ENCODE measurements at places on chromosomes 6 and 20. TPM values are rescaled to one million over a fixed set of nuclear protein-coding genes. Genes with fewer than 3 reads are reported as not detected.

The GRM1 gene
- polyA plus RNA-seq = 0.82 TPM

The PTPRT gene
- not detected for polyA plus RNA-seq

The C6orf141 gene
- polyA plus RNA-seq = not detected

The STK4 gene
- 4.3 TPM for polyA plus RNA-seq

The ZNF341 gene
- polyA plus RNA-seq = 1.5 TPM

The FAM217A gene
- 0.56 TPM for polyA plus RNA-seq

The SAPCD1 gene
- polyA plus RNA-seq = 6.8 TPM

The COL9A3 gene
- polyA plus RNA-seq = 2.3 TPM

The SNAP25 gene
- 1.4 TPM for polyA plus RNA-seq

The SOX18 gene
- 36.5 TPM for polyA plus RNA-seq

The HLA-DMB gene
- polyA plus RNA-seq = 45.5 TPM

The NPEPL1 gene
- polyA plus RNA-seq = 39.7 TPM

GRCh38 chr6:159008656-159009288, 8.8 kb upstream of the RSPH3 start:
- no peaks in the 10 kb centered on the region for H3K4me1 ChIP-seq
- no peak overlapping the region for H3K27ac ChIP-seq
- no peaks in the 10 kb centered on the region for H3K27me3 ChIP-seq
- H3K36me3 ChIP-seq = no peaks in the 10 kb centered on the region
- H3K4me3 ChIP-seq = no peak overlapping the region

DNA sequence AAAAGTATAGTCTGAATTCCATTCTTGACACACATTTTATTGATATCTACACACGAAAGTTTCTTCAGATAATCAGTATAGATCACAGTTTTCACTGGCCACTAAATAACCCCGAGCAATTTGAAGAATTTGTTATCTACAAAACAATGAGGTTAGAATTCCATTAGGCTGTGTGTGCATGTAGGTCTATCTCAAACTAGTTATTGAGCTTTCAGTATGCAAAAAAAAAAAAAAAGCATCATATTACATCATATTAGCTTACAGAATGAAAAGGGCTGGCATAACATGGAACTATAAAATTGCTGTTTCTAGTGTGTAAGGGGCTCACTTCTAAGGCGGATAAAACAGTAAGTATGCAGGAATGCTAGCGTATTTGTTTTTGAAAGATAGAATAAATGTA, 59.5 kb upstream of the ADGRG6 start:
- H3K27ac ChIP-seq = no peak overlapping the region
- H3K4me1 ChIP-seq = no peaks in the 10 kb centered on the region
- no peak overlapping the region for H3K4me3 ChIP-seq

DNA sequence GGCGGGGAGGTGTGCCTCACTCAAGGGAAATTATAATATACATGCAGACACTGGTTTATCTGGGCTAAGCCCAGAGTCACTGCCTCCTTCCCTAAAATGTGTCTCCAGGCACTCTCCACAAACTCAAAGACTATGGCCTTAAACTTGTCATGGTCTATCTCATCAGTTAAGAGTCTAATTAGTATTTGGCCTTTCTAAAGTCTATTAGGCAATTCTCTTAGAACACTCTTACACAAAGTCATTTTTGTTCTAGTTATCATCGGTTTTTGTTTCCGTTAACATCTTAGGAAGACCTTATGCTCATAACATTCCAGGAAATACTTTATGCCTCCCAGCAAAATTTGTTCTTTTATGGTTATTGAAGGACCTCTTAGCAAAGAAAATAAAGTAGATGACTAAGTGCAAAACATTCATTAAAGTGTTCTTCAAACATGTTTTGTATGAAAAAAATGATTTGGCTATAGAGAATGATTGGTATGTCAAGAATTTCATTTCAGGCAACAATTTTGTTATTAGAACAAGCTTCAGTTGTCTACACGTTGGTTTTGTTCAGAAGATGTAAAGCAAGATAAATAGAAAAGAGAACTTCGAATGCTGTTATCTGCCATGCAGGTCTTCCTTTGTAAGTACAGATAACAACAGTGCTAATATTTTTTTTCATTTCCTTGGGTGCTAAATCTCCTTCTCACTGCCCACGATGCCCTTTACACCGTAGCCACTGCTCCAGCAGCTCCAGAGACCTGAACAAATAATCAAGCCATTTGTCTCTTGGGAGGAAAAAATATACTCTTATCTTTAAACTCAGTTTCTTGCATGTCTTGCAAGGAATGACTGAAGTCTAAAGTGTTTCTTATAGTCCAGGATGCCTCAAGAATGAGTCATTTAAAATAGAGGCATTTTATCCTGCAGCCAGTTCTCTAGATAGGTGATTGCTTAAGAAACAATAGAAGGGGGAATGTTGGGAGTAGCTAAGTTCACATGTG, 170.4 kb downstream of the HTR1B start:
- DNase-seq = no peak
- no peaks in the 10 kb centered on the region for H3K4me1 ChIP-seq
- no peak overlapping the region for H3K27ac ChIP-seq
- no peak overlapping the region for H3K4me3 ChIP-seq

- no peak overlapping the region for H3K4me3 ChIP-seq
- H3K4me1 ChIP-seq = no peaks in the 10 kb centered on the region
- no peaks in the 10 kb centered on the region for H3K27me3 ChIP-seq
- no peak for DNase-seq
Observed at GRCh38 chr6:24883618-24884017, 52.1 kb downstream of the RIPOR2 start.

- H3K4me1 ChIP-seq = peaks cover 4% of the 10 kb centered on the region
- peaks cover 15% of the 10 kb centered on the region for H3K36me3 ChIP-seq
- H3K4me3 ChIP-seq = no peak overlapping the region
- no peak overlapping the region for H3K27ac ChIP-seq
- no peaks in the 10 kb centered on the region for H3K27me3 ChIP-seq
- DNase-seq = no peak
Observed at GRCh38 chr6:158476389-158476788, 83.5 kb upstream of the TMEM181 start.

- DNase-seq = no peak
- peaks cover 9% of the 10 kb centered on the region for H3K36me3 ChIP-seq
- no peaks in the 10 kb centered on the region for H3K4me1 ChIP-seq
Observed at GRCh38 chr20:37383229-37383989, 37.5 kb downstream of the SRC start.

- no peaks in the 10 kb centered on the region for H3K36me3 ChIP-seq
- DNase-seq = no peak
- H3K27me3 ChIP-seq = no peaks in the 10 kb centered on the region
- no peak overlapping the region for H3K4me3 ChIP-seq
- no peak overlapping the region for H3K27ac ChIP-seq
- no peaks in the 10 kb centered on the region for H3K4me1 ChIP-seq
Observed at GRCh38 chr20:16624106-16624505, 50.9 kb upstream of the KIF16B start.

DNA sequence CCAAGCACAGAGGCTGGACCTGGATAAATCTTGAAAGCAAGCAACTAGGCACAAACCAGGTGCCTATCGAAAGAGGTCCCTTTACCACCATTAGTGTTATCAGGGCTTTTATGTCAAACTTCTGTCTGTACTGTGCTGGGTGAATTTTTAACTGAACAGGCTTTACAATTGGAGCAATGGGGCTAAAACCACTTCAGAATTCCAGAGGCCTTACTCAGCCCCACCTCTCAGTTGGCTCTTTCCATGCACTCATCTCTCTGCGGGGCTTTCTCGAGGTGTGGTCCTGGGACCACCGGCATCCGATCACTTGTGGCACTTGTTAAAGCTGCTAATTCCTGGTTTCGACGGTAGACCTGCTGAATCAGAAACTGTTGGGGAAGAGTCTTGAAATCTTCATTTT, 232.5 kb downstream of the SOX4 start:
- H3K27me3 ChIP-seq = no peaks in the 10 kb centered on the region
- H3K4me1 ChIP-seq = no peaks in the 10 kb centered on the region
- H3K36me3 ChIP-seq = no peaks in the 10 kb centered on the region
- no peak for DNase-seq
- no peak overlapping the region for H3K27ac ChIP-seq

- no peak overlapping the region for H3K27ac ChIP-seq
- no peaks in the 10 kb centered on the region for H3K4me1 ChIP-seq
- H3K27me3 ChIP-seq = no peaks in the 10 kb centered on the region
- peak; percentile 34 for DNase-seq
- no peak overlapping the region for H3K4me3 ChIP-seq
- no peaks in the 10 kb centered on the region for H3K36me3 ChIP-seq
Observed at GRCh38 chr6:8865451-8865850, 430.1 kb upstream of the SLC35B3 start.

DNA sequence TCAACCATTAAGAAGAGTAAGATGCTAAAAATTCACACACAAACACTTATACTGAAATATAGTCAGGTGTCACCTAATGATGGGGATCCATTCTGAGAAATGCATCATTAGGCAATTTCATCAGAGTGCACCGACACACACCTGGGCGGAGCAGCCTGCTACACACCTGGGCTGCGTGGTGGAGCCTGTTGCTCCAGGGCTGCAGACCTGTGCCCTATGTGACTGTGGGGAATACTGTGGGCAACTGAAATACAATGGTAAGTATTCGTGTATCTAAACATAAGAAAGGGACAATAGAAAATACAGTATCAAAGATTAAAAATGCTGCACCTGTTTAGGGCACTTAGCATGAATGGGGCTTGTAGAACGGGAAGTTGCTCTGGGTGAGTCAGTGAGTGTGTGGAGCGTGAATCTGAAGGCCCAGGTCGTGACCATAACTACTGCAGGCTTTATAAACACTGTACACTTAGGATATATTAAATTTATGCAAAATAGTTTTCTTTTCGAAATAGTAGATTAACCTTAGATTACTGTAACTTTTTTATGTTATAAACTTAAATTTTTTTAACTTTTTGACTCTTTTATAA, 124.4 kb upstream of the AFDN start:
- H3K27me3 ChIP-seq = no peaks in the 10 kb centered on the region
- H3K27ac ChIP-seq = no peak overlapping the region
- H3K4me1 ChIP-seq = no peaks in the 10 kb centered on the region
- no peak overlapping the region for H3K4me3 ChIP-seq

GRCh38 chr6:29521006-29521680, 33.4 kb upstream of the MAS1L start:
- no peak for DNase-seq
- H3K27me3 ChIP-seq = no peaks in the 10 kb centered on the region
- no peak overlapping the region for H3K27ac ChIP-seq
- H3K4me1 ChIP-seq = no peaks in the 10 kb centered on the region
- no peaks in the 10 kb centered on the region for H3K36me3 ChIP-seq
- H3K4me3 ChIP-seq = no peak overlapping the region

GRCh38 chr6:6689400-6690143, 101.1 kb downstream of the LY86 start:
- no peak for DNase-seq
- no peak overlapping the region for H3K4me3 ChIP-seq
- H3K4me1 ChIP-seq = no peaks in the 10 kb centered on the region
- H3K27me3 ChIP-seq = no peaks in the 10 kb centered on the region
- H3K36me3 ChIP-seq = no peaks in the 10 kb centered on the region
- H3K27ac ChIP-seq = peak overlapping the region; percentile 26

DNA sequence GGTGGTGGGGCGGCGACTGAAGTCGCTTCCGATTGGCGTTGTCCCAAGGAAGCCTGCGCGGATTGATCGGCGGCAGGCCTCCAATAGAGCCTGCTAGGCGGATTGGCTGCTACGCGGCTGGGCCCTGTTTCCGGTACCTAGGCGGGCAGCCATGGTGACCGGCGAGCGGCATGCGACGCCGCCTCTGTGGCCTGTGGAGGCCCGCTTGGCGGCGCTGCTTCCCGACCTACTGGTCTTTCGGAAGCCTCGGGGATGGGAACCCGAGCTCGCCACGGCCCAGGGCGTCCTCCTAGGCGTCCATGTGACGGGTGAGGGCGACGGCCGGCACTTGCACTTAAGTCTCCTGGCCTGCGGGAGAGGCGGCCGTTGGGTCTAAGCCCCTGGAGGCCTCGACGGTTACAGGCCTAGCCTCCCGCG, 28.1 kb downstream of the NFYA start:
- H3K4me1 ChIP-seq = no peaks in the 10 kb centered on the region
- peaks cover 23% of the 10 kb centered on the region for H3K36me3 ChIP-seq
- no peak for DNase-seq
- H3K27ac ChIP-seq = no peak overlapping the region

DNA sequence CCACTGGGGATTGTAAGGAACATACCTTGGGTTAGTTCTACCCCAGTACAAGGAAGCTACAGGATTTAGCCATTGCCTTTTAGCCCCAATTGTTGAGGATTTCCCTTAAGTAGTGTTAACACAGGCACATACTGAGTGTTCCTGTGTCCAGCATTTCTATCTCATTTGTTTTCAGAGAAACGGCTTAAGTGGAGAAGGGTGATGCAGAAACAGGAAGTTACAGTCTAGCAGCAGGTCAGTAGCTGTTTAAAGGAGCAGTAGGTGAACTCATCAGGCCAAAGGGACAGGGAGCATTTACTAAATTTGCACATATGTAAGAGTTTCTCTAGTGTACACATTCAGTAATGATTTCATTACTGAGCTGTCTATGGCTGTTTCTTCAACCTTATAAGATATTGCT, 644.2 kb upstream of the GJE1 start:
- H3K4me3 ChIP-seq = no peak overlapping the region
- no peak overlapping the region for H3K27ac ChIP-seq
- no peaks in the 10 kb centered on the region for H3K36me3 ChIP-seq
- no peaks in the 10 kb centered on the region for H3K27me3 ChIP-seq

- no peak overlapping the region for H3K27ac ChIP-seq
- no peaks in the 10 kb centered on the region for H3K36me3 ChIP-seq
- no peak for DNase-seq
- no peaks in the 10 kb centered on the region for H3K4me1 ChIP-seq
Observed at GRCh38 chr20:10385850-10386544, 48.0 kb downstream of the MKKS start.

- no peaks in the 10 kb centered on the region for H3K4me1 ChIP-seq
- no peak overlapping the region for H3K27ac ChIP-seq
- DNase-seq = no peak
- no peak overlapping the region for H3K4me3 ChIP-seq
- H3K36me3 ChIP-seq = no peaks in the 10 kb centered on the region
- H3K27me3 ChIP-seq = no peaks in the 10 kb centered on the region
Observed at GRCh38 chr20:51571460-51571794, 28.9 kb upstream of the NFATC2 start.

GRCh38 chr20:3744806-3745685, 12.6 kb downstream of the HSPA12B start:
- H3K4me1 ChIP-seq = peaks cover 4% of the 10 kb centered on the region
- DNase-seq = no peak
- no peak overlapping the region for H3K27ac ChIP-seq
- H3K36me3 ChIP-seq = no peaks in the 10 kb centered on the region
- no peaks in the 10 kb centered on the region for H3K27me3 ChIP-seq

DNA sequence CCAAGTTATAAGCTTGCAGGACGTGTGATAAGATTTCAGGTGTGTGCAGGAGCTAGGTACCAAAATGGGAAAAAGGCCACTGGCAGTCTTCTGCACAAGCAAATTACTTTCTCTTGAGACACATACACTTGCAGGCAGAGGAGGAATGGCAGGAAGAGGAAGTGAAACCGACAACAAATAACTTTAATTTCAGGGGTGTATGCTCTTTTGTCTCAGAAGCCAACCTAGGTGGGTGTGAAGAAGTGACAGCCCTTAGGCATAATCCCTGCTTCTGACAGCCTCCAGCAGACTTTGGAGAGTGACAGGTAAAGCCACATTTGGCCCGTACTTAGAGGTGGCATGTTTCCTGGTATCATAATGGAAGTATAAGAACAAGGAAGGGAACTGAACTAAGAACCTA, 118.8 kb upstream of the TRAF3IP2 start:
- H3K27ac ChIP-seq = no peak overlapping the region
- H3K36me3 ChIP-seq = no peaks in the 10 kb centered on the region
- H3K4me3 ChIP-seq = no peak overlapping the region
- DNase-seq = no peak
- no peaks in the 10 kb centered on the region for H3K4me1 ChIP-seq

All from kidney (tissue), 22 donors.